ENCODE measurements at places on chromosomes 6 and 20. TPM values are rescaled to one million over a fixed set of nuclear protein-coding genes. Genes with fewer than 3 reads are reported as not detected.

GRCh38 chr6:15881150-15881549 is 218.3 kb upstream of the DTNBP1 start:
- H3K4me1 ChIP-seq, result peaks cover 11% of the 10 kb centered on the region
- H3K27ac ChIP-seq, result no peak overlapping the region
- no peak overlapping the region for H3K4me3 ChIP-seq
- H3K36me3 ChIP-seq, result no peaks in the 10 kb centered on the region
- no peak for DNase-seq

DNA sequence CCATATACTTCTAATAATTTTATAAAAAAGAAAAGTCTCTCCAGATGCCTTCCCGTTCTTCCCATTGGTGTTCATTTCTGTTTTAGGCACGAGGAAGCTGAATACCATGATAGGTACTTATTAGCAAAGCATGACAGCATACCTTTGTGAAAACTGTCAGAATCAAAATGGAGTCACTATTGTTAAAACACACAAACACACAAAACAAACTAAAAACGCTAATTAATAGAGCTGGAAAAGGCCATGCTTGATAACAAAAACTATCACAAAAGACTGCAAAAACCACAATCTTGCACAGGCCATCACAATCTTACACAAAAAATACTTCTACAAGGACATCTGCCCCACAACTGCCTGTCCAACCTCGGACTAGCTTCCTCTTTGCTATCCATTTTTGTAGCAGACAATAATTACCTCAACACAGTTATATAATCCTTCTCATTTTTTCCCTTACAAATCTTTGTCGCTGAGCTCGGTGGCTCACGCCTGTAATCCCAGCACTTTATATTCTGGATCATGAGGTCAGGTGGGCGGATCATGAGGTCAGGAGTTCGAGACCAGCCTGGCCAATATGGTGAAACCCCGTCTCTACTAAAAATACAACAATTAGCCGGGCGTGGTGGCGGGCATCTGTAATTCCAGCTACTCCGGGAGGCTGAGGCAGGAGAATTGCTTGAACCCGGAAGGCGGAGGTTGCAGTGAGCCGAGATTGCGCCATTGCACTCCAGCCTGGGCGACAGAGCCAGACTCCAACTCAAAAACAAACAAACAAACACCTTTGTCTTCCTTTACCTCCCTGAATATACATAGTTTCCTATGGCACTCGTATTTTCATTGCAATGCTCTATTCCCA is 3.2 kb upstream of the ABT1 start:
- H3K36me3 ChIP-seq, result peaks cover 8% of the 10 kb centered on the region
- no peak overlapping the region for H3K4me3 ChIP-seq
- H3K27ac ChIP-seq, result no peak overlapping the region
- peaks cover 29% of the 10 kb centered on the region for H3K4me1 ChIP-seq
- DNase-seq, result no peak
- H3K27me3 ChIP-seq, result peaks cover 11% of the 10 kb centered on the region

Gene VGLL2
- total RNA-seq, result not detected

Gene C6orf118
- not detected for total RNA-seq

- H3K4me1 ChIP-seq, result peaks cover 4% of the 10 kb centered on the region
- H3K27me3 ChIP-seq, result no peaks in the 10 kb centered on the region
- H3K4me3 ChIP-seq, result no peak overlapping the region
- no peaks in the 10 kb centered on the region for H3K36me3 ChIP-seq
Observed at GRCh38 chr20:2518558-2518957, 9.8 kb upstream of the ZNF343 start.

Gene TAAR1
- not detected for total RNA-seq

DNA sequence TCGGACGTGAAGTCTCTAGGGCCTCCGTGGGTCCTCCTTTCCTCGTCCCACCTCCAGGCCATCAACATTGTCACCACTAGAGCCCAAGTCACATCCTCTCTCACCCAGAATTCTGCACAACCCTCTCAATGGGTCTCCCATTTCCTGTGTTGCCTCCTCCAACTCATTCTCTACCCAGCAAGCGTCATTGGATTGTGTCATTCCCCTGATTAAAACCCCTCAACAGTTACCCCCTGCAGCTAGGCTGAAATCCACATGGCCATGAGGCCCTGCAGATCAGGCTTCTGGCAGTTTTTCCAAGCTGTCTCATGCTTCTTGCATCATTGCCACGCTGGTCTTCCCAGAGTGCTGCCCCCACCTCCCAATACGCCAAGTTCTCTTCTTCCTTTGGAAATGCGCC is 12.9 kb upstream of the FAM210B start:
- H3K36me3 ChIP-seq, result no peaks in the 10 kb centered on the region
- no peak overlapping the region for H3K4me3 ChIP-seq
- H3K27me3 ChIP-seq, result peaks cover 31% of the 10 kb centered on the region
- H3K4me1 ChIP-seq, result peaks cover 7% of the 10 kb centered on the region
- DNase-seq, result no peak
- no peak overlapping the region for H3K27ac ChIP-seq

Gene ACSS2
- 18.8 TPM for total RNA-seq

GRCh38 chr20:9149087-9149486 is 80.2 kb downstream of the PLCB4 start:
- H3K27me3 ChIP-seq, result no peaks in the 10 kb centered on the region
- no peaks in the 10 kb centered on the region for H3K36me3 ChIP-seq
- no peak overlapping the region for H3K27ac ChIP-seq
- H3K4me1 ChIP-seq, result no peaks in the 10 kb centered on the region

GRCh38 chr20:45346291-45346718 is 1.9 kb downstream of the SDC4 start:
- H3K4me3 ChIP-seq, result no peak overlapping the region
- no peaks in the 10 kb centered on the region for H3K27me3 ChIP-seq

DNA sequence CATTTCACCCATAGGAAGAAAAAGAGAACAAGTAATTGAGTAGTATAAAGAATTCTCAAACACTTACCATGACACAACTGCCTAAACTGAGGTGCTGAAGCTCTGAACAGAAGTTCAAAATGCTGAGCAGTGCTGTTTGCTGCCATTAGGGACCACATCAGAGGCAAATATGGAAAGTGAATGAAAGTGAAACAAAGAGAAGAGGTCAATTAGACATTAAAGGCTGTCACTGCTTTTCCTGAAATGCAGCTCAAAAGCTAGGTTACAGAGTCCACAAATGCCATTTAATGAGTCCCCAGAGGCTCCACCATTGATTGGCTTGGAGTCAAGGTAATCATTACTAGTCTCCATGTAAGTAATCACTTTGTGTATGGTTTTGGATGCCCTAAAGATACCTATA is 46.1 kb downstream of the POU3F2 start:
- no peak for DNase-seq
- H3K4me3 ChIP-seq, result no peak overlapping the region
- H3K27me3 ChIP-seq, result no peaks in the 10 kb centered on the region

DNA sequence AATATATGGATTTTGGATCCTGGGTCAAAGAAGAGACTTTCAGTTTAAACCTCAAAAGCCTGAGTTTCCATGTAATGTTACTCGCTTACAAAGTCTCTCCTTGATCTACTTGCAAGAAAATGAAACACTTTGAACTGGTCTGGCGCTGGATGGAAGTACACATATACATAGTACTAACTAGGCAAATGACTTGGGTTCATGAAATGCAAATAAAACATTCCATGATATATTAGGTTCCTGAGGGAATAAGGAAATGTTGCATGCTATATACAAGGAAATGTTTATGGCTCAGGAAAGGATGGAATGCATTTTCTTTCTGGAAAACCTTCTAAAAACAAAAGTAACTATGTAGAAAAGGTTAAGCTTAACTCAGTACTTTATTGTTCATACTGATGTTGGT is 11.4 kb upstream of the TXLNB start:
- no peaks in the 10 kb centered on the region for H3K4me1 ChIP-seq
- H3K36me3 ChIP-seq, result no peaks in the 10 kb centered on the region
- H3K4me3 ChIP-seq, result no peak overlapping the region
- no peaks in the 10 kb centered on the region for H3K27me3 ChIP-seq
- no peak for DNase-seq

DNA sequence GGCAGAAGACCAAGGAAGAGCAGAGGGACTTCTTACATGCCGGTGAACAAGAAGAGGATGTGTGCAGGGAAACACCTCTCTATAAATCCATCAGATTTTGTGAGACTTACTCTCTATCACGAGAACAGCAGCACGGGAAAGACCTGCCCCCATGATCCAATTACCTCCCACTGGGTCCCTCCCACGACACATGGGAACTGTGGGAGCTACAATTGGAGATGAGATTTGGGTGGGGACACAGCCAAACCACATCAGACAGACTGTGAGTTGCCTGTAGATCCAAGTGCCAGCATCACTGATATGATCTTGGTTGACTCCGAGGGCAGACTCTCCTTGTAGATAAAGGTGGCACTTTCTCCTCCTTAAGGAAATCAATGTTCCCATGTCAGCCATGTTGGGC is 414.8 kb upstream of the JARID2 start:
- H3K27me3 ChIP-seq, result no peaks in the 10 kb centered on the region
- no peaks in the 10 kb centered on the region for H3K4me1 ChIP-seq
- no peak overlapping the region for H3K27ac ChIP-seq
- no peaks in the 10 kb centered on the region for H3K36me3 ChIP-seq
- no peak for DNase-seq

DNA sequence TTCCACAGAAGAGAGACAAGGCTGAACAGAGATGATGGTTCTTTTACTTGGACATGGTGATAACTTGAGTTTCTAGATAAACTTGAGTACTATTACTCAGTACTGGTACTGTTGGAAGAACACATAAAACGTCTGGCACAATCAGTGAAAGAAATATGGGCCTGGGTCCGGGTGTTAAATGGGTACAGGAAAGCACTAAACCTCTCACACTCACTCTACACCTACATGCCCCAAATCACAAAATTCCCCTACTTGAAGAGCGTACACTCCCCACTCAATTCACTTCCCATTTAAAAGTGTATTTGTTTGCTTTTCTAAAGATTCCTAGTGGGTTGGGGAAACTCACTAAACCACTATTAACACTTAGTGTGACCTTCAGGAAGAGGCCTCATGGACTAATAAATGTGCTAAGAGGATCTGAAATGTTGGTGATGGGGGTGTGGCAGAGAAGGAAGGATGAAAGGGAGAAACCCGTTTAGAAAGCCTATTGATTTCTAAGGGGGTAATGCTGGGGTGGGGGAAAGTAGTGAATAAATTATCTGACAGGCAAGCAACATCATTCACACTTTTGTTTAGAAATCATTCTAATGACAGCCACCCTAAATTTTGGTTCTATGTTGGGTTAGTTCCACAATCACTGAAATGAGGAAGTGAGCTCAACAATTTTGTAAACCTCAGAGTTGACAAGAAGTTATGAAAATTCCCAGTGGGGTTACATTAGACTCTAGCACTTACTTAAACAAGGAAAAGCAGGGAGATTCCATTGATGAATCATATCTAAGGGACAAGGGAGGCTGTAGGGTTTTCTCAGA is 222.6 kb upstream of the MARCKS start:
- H3K27me3 ChIP-seq, result no peaks in the 10 kb centered on the region
- H3K27ac ChIP-seq, result no peak overlapping the region
- H3K4me3 ChIP-seq, result no peak overlapping the region
- no peak for DNase-seq

Gene LAMA5
- total RNA-seq, result 0.16 TPM

GRCh38 chr6:118869894-118870589 is 23.9 kb upstream of the ASF1A start:
- no peak for DNase-seq
- H3K36me3 ChIP-seq, result no peaks in the 10 kb centered on the region
- H3K4me1 ChIP-seq, result peaks cover 4% of the 10 kb centered on the region
- no peaks in the 10 kb centered on the region for H3K27me3 ChIP-seq

- H3K36me3 ChIP-seq, result peaks cover 16% of the 10 kb centered on the region
- H3K27me3 ChIP-seq, result no peaks in the 10 kb centered on the region
- no peak overlapping the region for H3K4me3 ChIP-seq
- no peak overlapping the region for H3K27ac ChIP-seq
Observed at GRCh38 chr6:33568826-33569570, 11.1 kb downstream of the BAK1 start.

GRCh38 chr20:34604980-34605788 is 46.7 kb downstream of the MAP1LC3A start:
- H3K27me3 ChIP-seq, result no peaks in the 10 kb centered on the region
- H3K4me1 ChIP-seq, result no peaks in the 10 kb centered on the region
- H3K27ac ChIP-seq, result no peak overlapping the region
- no peak for DNase-seq
- H3K36me3 ChIP-seq, result peaks cover 5% of the 10 kb centered on the region
- H3K4me3 ChIP-seq, result no peak overlapping the region

DNA sequence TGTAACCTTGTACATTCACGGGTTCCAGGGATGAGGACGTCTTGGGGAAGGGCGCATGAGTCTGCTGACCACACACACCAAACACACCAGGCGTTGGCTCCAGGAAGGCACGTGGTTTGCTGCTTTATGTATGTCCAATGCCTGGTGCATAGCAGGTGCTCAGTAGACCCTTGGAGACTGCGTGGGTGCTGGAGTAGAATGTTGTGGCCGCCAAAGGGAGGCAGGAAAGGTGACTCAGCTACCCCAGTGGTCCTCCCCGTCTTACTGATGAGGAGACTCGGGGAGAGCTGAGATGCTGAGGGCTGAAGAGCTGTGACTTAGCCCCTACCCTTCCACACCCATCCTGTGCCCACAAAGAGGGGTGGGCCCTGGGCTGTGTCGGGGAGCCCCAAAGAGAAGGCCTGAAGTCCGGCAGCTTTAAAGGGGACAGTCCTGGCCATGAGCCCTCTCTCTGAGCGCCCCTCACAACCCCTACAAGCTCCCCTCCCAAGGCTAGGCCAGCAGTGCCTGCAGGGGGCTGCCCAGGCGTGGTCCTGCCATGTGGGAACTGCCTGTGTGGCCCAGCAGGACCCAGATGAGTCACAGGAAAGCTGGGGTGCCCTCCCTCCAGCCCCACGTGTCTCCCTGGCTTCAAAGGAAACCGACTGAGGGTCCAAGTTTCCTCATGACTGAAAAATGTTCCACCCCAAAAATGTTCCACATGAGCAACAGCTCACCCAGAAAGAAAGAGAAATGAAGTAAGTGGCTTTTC is 28.0 kb upstream of the PTGIS start:
- H3K4me1 ChIP-seq, result peaks cover 41% of the 10 kb centered on the region
- no peak for DNase-seq

GRCh38 chr6:25041485-25042035 is 105.8 kb upstream of the RIPOR2 start:
- H3K4me1 ChIP-seq, result peaks cover 55% of the 10 kb centered on the region
- DNase-seq, result no peak
- no peaks in the 10 kb centered on the region for H3K36me3 ChIP-seq
